ENCODE measurements at places on chromosomes 1 and 21.

GRCh38 chr1:114564141-114564540 lies 17.3 kb downstream of the BCAS2 start:
- DNase-seq = no peak

DNA sequence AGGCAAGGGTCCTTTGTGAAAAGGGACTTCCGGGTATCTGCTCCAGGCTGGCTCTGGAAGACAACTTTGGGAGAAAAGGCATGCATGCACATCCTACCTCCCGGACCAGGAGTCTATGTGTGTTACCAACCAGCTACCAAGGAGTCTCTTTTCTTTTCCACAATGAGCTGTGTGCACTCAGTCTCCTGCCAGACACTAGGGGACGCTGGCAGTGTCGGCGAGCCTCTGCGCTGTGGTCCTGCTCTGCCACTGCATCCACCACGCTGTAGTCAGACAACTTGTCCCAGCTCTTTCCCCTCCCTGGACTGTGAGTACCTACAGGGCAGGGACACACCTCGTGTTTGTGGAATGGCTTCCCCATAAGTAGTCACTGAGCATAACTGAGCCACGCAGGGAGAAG lies 5.1 kb upstream of the SSR2 start:
- no peak for DNase-seq

- no peak for DNase-seq
These were observed 173.2 kb downstream of the CACNA1E start for GRCh38 chr1:181656491-181656890.

DNA sequence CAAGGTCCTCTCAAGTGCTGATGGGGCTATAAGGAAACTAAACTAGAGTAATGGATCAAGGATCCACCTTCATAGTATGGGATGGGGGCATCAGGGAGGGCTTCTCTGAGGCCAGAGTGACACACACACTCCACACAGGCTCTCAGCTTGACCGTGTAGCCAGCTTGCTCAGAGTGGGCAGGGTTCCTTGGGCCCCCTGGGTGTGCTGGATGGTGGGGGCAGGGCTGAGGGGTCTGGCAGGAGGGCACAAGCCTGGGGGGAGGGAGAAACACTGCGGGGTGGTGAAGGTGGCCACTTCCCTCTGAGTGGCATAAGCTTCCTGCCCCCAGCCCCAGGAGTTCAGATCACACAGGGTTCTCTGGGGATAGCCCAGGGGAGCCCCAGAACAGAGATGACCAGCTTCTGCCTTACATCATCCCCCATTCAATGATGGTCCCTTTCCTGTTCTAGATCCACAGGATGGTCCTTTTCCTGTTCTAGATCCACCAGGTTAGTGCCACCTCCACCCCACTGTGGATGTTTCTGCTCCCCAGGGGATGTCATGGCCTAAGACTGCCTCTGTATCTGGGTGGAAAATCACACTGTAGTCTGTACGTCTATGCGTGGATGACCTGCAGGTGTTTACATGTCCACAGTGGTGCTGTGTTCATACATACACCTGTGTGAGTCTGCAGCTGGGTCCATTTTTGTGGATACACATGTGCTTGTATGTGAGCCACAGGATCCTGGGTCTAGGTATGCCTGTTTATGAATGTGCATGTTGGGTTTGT lies 525.0 kb downstream of the PTPRU start:
- no peak for DNase-seq

- DNase-seq = no peak
These were observed 250.6 kb downstream of the KAZN start for GRCh38 chr1:14849038-14849437.

DNA sequence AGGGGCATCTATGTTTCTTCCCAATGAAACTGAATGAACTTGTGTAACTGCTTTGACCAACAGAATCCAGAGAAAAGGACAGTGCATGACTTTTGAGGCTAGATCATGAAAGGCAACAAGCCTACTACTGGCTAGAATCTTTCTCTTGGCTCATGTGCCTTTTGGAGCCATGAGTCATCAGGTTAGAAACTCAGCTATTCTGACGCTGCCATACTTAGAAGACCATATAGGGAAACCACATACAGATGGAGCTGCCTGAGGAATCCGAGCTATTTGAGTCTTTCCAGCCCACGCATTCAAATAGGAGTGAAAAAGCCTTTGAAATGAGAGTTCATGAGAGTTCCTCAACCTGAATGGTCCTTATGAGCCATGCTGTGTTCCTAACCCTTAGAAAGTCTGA lies 738.5 kb upstream of the CHRM3 start:
- DNase-seq = no peak

GRCh38 chr21:40723317-40723716 lies 123.6 kb downstream of the DSCAM start:
- DNase-seq = no peak

DNA sequence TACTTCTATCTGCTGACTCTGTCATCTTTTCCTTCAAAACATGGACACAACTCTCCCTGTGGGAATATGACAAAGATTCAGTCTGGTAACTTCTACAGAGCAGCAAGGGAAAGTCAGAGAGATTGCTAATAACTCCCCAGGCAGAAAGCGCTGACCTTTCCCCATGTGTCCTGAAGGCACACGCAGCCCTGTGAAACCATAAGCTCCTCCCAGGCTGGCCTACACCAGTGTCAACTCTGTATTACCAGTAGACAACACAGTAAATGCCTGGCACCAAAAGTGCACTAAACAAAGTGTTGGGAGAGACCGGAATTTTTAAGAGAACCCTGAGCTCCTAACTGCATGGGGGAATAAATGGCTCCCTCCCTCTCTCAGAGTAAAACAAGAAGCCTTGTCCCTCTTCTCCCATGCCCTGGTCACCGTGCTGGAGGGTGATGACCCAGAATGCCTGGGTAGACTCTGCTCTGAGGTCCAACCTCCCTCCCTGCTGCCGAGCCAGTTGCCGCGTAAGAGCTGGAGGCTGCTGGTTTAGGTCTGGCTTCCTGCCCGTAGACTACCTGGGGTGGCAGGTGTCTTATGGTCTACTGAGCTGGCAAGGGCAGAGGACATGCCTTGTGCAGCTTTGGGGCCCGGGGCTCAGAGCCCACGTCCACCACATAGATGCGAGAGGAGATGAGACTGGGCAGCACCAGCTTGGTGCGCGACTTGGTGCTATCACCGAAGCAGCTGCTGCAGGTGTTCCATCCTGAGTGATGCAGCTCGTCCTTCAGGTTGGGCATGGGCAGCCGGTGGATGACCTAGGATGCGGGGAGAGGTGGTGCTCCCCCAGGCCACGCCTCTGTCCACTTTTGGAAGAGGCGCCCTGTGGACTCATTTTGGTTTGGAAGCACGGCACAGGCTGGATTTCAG lies 3.9 kb downstream of the SELENBP1 start:
- DNase-seq = no peak

DNA sequence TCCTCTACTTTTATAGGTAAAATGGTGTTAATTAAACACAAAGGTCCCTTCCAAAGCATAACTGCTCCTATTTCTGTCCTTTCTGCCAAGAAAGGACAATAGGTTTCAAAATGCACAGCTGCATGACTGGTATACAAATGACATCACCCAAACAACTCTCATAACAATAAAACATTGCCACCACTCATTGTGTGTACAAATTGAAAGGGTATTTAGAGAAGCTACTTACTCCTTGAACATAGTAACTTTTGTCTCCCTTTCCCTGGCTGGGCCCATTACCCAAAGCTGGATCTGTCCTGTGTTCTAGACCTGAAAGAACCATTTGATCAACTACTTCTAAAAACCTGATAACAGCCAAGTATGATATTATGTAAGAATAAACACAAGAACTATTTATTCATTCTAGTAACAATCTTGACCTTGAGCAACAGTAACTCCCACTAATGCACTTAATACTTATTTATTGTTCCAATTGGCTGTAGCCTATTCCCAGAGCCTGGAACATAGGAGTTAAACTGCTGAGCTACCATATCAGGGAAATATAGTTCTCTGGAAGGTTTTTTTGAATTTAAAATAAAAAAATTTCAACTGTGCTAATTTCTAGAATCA lies 38.2 kb downstream of the TTLL7 start:
- no peak for DNase-seq

DNA sequence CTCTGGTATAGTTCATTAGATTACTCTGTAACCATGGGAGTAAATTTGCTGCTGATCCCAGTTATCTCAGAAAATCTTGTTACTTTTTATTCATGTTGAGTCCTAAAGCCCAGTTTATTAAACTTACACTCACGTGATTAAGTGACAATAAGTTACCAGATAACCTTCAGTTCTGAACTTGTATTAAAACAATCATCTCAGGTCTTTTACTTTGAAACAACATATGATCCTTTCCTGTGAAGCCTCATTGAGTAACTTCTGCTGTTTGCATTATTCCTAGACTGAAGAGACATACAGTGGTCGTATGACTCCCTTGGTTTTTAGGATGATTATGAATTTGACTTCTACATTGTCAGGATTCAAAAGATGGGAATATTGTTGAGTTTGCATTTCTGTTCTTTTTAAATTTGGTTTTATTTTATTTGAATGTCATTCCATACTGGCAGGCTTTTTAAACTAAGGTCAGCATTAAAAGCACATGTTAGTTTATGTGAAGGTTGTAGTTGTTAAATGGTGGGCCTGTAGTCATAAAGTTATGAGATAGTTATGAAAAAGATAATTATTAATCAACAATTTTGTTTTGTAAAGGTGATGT lies 117.9 kb downstream of the CD247 start:
- DNase-seq = no peak

- DNase-seq = no peak
These were observed 107.4 kb downstream of the SLC45A1 start for GRCh38 chr1:8425150-8425780.

DNA sequence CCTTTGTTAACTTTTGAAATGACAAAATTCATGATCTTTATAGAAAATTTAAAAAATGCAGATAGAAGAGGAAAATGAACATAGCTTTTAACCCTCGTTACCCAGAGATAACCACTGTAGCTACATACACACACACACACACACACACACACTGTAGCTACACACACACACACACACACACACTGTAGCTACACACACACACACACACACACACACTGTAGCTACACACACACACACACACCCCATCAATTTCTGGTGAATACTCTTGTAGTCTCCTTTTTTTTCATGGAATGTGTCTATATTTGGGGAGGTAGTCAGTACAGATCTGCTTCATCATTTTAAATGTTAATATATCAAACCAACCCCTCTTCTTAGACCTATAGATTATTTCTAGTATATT lies 58.5 kb downstream of the SH3BGR start:
- no peak for DNase-seq

GRCh38 chr1:219505886-219506285 lies 107.0 kb downstream of the ZC3H11B start:
- DNase-seq = no peak

DNA sequence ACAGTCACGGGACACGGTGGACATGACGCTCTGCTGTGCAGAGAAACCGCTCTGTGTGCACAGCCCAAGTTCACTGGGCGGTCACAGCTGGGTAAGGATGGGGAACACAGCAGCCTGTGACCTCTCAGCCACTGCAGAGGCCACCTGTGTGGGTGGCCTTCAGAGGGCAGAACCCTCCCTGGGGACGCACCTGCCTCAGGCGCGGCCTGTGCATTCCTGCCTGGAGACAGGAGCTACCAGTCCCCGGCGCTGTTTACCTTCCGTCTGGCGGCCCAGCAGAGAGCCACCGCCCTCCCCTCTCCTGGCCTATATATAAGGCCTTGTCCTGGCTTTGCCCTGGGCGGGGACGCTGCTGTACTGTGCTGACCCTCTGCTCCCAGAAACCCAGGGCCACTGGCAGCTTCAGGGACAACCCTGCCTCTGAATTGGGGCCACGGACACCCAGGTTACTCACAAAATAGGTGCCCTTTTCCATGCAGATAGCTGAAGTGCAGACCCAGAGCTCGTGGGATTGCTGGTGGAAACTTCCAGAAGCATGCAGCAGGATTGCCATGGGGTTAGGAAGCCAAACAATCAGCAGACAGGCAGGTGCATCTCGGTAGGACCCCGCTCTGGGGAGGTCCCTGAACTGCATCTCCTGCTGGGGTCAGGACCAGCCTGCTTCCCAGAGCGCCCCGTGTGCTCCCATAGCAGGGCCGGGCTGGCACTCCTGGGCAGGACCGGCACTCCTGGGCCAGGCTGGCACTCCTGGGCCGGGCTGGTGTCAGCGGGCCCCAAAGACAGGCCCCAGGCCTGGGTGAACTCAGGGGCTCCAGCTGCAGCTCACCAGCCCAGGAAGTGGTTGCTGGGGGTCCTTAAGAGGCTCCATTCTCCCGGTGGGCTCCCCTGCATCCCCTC lies 83.6 kb downstream of the SIK1 start:
- DNase-seq = no peak

GRCh38 chr1:215594640-215595039 lies 27.5 kb downstream of the KCTD3 start:
- DNase-seq = no peak

DNA sequence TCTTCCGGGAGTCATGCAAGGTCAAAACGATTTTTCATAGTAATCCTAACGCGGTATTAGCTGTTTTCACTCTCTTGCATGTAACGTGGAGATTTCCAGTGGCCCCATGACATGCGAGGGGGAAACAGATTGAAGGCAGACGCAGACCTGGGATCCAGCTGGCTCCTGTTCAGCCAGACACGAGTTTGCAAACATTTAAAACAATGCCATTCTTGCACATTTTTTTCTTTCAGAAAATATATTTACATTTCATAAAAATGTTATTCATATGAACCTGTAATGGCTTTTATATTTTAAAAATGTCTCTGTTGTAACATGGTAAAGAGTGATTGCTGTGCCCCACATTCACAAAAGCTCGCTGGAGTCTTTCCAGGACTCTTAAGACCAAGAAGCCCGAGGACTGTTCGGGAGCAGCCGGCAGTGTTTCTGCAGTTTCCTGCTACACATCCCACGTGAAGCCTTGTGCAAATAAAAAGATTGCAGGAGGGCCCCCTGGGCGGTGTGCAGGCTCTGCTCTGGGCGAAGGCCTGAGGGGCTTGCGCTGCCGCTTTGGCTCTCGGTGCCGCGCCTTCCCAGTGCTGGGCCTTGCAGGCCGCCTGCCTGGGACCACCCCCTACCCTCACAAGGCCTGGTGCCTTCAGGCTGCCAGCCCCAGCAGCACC lies 184.9 kb downstream of the DYRK1A start:
- no peak for DNase-seq

GRCh38 chr1:233673261-233673946 lies 59.5 kb downstream of the KCNK1 start:
- no peak for DNase-seq

- DNase-seq = no peak
These were observed 39.4 kb upstream of the FMOD start for GRCh38 chr1:203390298-203390697.

- DNase-seq = no peak
These were observed 11.7 kb downstream of the NR5A2 start for GRCh38 chr1:200038981-200039848.

DNA sequence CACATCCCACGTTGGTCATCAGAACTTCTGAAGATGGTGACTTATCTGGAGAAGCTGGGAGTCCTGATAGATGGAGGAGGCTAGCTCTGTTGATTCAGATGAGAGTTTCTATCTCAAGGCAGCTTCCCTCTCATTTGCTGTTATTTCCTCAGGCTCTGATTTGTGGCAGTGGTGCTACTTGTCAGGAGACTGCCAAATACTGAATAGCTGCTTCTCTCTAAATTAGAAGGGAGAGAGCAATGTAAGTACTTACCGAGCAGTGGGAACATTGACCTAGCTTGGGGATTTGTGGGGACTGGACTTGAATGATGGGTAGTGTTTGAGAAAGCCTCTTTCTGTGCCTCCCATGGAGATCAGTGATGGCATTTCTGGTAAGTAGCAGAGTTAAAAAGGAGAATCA lies at the start of gene OR10K1:
OR10K1 (plus strand) TSS at position 301 of the 400 bp plus-strand sequence. CDS start 3,728 bp downstream, outside the sequence.
- DNase-seq = no peak

- DNase-seq = no peak
These were observed 130.4 kb downstream of the AJAP1 start for GRCh38 chr1:4784761-4785160.

GRCh38 chr1:152517237-152517811 lies 3.0 kb downstream of the CRCT1 start:
- DNase-seq = no peak

- DNase-seq = no peak
These were observed 13.9 kb upstream of the TMEM222 start for GRCh38 chr1:27307874-27308598.

All from activated CD8-positive, alpha-beta memory T cell treated with anti-CD3 and anti-CD28 coated beads for 4 hours (primary cell).